Endodermal cell (in vitro differentiated cells): ENCODE measurements at places on chromosomes 16 and 17. TPM values are rescaled to one million over a fixed set of nuclear protein-coding genes. Genes with fewer than 3 reads are reported as not detected.

Gene NEUROD2
- not detected in 3 replicates for total RNA-seq

Gene REXO5
- total RNA-seq, result 7.1 to 11.0 TPM (median 10.2 TPM) in 3 replicates

Gene MLLT6
- 123 to 127 TPM (median 127 TPM) in 3 replicates for total RNA-seq

Gene NDRG4
- total RNA-seq, result 73.2 to 179 TPM (median 81.9 TPM) in 3 replicates

Gene SOST
- not detected in 2 replicates for total RNA-seq

Gene SNAI3
- 0.61 to 1.2 TPM (median 0.77 TPM) in 3 replicates for total RNA-seq
